Stimulated activated CD4-positive, alpha-beta T cell treated with anti-CD3 and anti-CD28 coated beads, Interleukin-15, amount 100 ng/mL, for 48 hours (primary cell): ENCODE measurements at places on chromosomes 11 and 22.

- peak; percentile 82 for DNase-seq
Measured at GRCh38 chr11:1852877-1853276, at the start of gene LSP1. Gene LSP1, plus strand, starts transcription at chr11:1853084. Its CDS starts 61 bp downstream, at chr11:1853145.

- no peak for DNase-seq
Measured at GRCh38 chr11:396511-396947, 2.5 kb downstream of the PKP3 start.

GRCh38 chr22:49812838-49813237 is 14.8 kb downstream of the BRD1 start:
- no peak for DNase-seq

- DNase-seq, result no peak
Measured at GRCh38 chr11:10628508-10629236, 60.2 kb upstream of the LYVE1 start.

DNA sequence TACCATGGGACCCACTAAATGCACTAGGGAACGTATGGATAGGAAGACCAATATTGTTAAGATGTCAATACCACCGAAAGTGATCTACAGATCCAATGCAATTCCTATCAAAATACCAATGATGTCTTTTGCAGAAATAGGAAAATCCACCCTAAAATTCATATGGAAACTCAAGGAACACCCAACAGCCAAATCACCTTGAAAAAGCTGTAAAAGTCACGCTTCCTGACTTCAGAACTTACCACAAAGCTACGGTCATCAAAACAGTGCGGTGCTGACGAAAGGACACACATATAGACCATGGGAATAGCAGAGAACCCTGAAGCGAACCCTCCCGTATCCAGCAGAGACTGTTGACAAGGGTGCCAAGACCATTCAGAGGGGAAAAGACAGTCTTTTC is 20.5 kb downstream of the BRD1 start:
- no peak for DNase-seq

GRCh38 chr11:125202362-125202880 is 37.9 kb downstream of the PKNOX2 start:
- DNase-seq, result no peak

DNA sequence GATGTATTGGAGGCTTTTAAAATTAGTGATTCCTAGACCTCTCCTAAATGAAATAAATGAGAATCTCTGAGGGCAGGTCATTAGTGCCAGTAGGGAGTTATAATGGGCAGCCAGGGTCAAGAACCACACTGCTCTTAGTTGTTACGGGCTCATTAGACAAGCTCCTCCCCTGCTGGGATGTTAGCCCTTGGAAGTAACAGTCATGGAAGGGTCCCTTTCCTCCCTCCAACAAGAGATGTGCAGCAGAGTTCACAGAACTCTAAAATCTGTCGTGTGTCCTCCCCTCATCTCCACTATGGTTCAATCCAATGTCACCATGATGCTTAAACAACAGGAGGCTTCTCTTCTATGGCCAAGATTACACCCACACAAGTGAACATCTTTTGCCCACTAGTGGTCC is 419.5 kb downstream of the INSC start:
- no peak for DNase-seq

DNA sequence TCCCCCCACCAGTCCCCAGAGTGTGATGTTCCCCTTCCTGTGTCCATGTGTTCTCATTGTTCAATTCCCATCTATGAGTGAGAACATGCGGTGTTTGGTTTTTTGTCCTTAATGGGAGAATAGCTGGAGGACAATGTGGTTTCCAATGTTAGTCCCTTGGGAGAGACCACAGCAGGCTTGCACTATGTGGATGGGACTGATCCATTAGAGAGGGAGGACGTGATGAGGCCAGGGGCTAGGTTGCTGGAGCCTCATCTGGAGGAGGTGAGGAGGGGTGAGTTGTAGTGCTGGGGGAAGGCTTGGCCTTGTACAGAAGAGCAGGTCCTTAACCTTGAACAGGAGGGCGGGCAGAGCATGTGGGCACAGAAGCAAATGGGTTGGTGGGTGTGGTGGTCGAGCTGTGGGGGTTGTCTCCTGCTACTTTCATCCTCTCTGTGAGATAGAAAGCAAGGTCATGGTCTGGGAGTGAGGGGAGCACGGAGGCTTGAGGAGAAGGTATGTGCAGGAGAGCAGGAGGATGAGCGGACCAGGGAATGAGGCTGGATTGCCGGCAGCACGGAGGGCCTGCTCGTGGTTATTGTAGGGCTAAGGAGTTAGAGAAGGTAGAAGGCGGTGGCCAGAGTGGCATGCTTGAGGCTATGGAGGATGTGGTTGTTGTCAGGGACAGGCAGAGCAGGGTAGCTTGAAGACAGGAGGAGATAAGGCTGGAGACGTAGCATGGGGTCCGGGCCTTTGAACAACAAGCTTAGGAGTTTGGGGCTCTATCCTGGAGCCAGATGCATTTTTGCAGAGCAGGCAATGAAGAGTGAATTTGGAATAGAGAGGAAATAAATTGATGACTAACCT is 11.2 kb upstream of the SREBF2 start:
- DNase-seq, result no peak

GRCh38 chr11:105466582-105467228 is 143.2 kb upstream of the GRIA4 start:
- DNase-seq, result no peak

- DNase-seq, result no peak
Measured at GRCh38 chr22:36999463-36999862, 19.8 kb downstream of the TST start.

- no peak for DNase-seq
Measured at GRCh38 chr11:41457216-41458014, 2.0 kb downstream of the LRRC4C start.

DNA sequence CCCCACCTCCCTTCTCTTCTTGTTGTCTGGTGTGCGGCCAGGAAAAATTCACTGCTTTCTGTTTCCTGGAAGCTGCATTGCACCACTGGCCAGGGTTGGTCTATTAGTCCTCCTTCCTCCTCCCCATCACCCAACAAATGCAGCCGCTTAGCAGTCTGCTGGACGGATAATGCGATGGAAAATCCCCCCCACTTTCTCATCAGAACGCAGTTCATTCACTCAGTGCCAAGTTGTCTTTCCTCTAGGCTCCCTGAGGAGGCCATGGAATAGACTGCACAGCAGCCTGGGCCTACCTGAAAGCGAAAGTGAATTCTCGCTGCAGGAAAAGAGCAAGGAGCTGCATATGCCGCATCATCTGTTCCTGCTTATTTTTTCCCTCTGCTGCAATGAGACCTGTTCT is 513.6 kb downstream of the METTL15 start:
- no peak for DNase-seq

- no peak for DNase-seq
Measured at GRCh38 chr11:91265946-91266345, 958.7 kb upstream of the FAT3 start.

GRCh38 chr11:16403851-16404250 is 47.5 kb upstream of the SOX6 start:
- DNase-seq, result no peak

- no peak for DNase-seq
Measured at GRCh38 chr11:70519117-70519516, 120.8 kb downstream of the CTTN start.
